ENCODE measurements at places on chromosomes 12 and 14.

DNA sequence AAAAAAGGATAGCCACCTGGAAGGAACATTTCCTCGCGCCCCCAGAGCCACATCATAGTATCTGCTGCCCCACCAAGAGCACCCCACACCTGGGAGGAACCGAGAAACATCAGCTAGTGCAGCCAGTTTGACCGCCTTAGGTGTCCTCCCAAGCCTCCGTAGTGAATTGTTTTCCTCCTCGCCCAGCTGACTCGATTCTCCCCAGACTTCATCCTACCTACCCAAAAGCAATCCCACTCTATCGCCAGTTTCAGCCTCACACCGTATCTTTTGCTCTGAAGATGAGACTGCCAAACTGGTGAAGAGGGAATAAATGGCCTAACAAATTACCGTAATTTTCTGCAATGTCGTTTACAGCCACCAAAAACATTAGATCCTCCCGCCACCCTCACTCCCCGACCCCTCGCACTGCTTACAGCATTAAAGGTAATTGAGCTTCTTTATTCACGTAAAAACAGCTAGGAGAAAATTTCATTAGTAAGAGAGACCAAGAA lies 1.2 kb upstream of the SLC11A2 start:
- DNase-seq: no peak

- DNase-seq: no peak
These were observed 70.0 kb upstream of the VPS33A start for GRCh38 chr12:122336015-122336946.

DNA sequence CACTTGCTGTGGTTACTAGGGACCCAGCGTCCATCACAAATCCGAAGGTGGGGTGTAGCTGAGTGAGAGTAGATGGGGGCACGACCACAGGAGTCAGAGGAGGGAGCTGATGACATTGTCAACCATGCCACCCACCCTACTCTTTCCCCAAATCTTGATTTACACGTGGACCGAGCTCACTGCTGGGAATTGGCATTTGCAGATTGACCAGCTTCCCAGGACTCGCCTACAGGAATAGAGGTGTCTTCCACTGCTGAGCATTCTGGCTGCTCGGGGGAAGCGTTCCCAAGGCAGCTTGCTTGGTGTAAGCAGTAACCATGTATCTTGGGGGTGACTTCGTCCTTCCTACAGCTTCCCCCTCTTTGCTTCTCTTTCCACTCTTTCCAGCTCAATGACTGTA lies 353 bp upstream of the PTPRR start:
- DNase-seq: no peak

- DNase-seq: no peak
These were observed 1.5 kb downstream of the RAB35 start for GRCh38 chr12:120115066-120115465.

GRCh38 chr12:47491516-47492305 lies 214.1 kb downstream of the RPAP3 start:
- DNase-seq: no peak

DNA sequence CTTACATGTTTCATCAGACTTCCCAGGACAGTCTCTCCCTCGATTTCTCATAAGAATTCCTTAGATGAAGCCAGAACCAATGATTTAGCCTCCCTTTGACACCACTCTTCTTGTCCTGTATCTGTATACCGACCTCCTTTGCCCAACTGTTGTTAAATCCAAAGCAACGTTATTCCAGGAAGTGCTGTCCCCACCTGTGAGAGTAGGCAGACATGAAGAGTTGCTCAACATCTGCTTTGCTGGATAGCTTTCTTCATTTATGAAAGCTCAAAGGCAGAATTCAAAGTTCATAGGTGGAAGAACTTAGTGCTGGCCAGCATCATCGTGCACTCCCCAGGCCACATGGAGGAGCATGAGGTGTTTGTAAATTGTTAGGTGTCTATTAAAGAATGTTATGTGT lies 55.6 kb downstream of the GTF2A1 start:
- DNase-seq: no peak

DNA sequence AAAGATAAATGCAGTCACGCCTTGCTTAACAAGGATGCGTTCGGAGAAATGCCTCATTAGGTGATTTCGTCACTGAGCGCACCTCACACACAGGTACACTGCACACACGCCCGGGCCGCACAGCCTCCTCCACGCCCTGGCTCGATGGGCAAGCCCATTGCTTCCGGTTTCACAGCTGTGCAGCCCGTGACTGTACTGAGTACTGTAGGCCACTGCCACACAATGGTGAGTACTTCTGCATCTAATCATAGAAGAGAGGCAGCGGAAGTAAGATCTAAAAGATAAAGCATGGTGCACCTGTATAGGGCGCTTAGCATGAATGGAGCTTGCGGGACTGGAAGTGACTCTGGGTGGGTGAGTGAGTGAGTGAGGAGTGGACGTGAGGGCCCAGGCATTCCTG lies 4.3 kb downstream of the RIMBP2 start:
- DNase-seq: no peak

DNA sequence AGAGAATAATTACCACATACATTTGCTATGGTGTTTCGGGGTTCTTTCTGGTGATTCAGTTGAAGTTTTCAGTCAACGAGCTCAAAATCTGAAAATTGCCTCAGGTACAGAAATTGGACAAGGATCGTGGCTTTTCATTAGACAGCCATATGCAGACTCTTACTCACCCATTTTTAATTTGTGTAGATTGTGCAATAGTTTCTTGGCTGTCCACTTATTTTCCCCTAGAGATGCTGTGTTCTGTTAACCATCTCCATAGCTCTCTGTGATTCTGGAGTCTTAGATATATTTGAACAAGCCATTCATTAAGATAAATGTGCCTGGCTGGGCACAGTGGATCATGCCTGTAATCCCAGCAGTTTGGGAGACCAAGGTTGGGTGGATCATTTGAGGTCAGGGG lies 497.1 kb upstream of the RPL10L start:
- no peak for DNase-seq

Data from umbilical cord (tissue), 2 donors.